Vagina (tissue), 2 donors: ENCODE measurements at places on chromosomes 13 and 19.

GRCh38 chr19:19602136-19602712 is 16.3 kb downstream of the PBX4 start:
- DNase-seq: no peak

DNA sequence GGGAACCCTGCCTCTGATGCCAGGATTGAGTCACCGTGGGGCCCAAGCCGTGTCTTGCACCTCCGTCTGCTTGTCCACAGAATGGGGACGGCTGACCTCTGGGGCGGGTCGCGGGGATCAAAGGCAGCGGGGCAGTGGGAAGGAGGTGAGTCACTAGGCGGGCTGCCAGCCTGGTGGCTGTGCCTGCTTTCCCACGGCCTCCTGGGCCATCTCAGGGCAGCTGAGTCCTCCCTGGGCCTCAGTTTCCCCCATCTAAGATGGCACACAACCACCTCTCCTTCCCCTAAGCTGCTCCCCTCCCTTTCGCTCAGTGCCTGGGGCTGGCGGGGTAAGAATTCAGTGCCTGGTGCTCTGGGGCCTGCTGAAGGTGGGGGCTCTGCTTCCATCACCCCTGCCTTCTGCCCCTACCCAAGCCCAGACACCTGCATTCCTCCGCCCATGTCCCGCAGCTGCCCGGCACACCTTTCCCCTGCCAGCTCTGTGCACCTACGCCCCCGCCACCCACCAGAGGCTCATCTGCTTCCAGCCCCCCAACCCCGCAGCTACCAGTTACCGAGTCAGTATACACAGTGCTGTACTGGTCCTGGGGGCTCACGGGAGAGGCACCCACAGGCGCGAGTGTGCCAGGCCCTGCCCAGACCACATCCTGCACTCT is 3.5 kb downstream of the MKNK2 start:
- DNase-seq: no peak

DNA sequence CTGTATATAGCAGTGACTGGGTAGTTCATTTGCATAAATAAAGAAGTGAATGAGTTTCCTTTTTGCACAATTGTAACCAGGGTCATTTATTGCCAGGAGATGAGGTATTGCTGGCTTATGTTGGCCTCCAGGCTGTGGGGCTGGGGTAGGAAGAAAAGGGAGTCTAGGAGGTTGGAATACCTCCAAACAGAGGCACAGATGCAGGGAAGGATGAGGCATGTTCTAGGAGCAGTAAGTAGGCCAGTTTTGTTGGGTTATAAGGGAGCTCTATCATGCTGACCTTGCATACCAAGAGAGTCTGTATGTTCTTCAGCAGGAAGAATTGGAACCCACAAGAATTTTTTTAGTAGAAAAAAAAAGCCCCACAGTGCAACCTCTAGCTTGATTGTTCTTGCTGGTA is 17.2 kb upstream of the CYSLTR2 start:
- DNase-seq: no peak

DNA sequence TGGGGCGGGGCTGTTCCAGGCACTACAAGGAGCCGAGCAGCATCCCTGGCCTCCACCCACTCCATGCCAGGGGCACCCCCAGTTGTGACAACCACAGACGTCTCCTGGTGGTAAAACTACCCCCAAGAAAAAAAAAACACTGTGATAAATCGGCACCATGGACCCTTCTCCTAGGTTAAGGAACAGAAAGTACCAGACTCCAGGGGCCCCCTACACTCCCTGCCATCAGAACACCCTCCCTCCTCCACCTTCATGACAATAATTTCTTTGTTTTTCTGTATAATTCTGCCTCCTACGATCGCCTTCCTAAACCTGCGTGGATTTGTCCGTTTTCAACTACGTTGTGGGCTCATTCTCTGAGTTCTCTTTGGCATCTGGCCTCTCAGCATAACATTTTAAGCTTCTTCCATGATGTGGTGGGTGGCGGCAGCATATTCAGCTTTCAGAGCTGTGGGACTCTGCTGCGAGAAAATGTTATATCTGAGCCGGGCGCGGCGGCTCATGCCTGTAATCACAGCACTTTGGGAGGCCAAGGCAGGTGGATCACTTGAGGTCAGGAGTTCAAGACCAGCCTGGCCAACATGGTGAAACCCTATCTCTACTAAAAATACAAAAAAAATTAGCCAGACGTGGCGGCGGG is 8.6 kb downstream of the TLE2 start:
- no peak for DNase-seq

- no peak for DNase-seq
Observed at GRCh38 chr13:33080972-33081590, 64.9 kb downstream of the KL start.

GRCh38 chr13:43377973-43378372 is 354.6 kb downstream of the DNAJC15 start:
- no peak for DNase-seq

DNA sequence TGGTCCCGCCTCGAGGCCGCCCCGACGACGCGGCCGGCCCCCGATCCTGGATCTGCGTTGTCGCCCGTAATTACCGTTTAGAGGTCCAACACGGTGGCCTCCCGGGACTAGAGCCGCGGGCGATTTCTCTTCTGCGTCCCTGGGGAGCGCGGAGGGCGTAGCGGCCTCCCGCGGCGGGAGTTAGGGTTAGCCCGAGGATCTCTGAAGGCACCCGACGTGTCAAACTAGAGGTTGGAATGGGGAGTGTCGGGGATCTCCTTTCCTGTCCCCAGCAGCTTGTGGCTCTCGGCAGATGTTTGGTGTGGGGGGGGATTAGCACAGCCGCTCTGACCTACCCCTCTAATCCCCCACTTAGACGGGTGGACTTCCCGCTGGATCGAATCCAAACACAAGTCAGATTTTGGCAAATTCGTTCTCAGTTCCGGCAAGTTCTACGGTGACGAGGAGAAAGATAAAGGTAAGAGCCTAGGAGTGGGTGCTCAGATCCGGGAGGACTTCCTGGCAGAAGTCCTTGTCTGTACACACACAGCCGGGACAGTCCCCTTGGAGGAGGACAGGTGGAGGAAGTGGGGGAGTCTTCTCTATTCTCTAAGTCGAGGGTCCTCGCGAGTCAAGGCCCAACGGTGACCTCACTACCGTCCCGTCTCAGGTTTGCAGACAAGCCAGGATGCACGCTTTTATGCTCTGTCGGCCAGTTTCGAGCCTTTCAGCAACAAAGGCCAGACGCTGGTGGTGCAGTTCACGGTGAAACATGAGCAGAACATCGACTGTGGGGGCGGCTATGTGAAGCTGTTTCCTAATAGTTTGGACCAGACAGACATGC is 581 bp downstream of the CALR start:
- DNase-seq: no peak

- no peak for DNase-seq
Observed at GRCh38 chr13:57675526-57675925, 44.0 kb downstream of the PCDH17 start.

GRCh38 chr13:93222976-93223375 is 3.6 kb upstream of the GPC6 start:
- no peak for DNase-seq

DNA sequence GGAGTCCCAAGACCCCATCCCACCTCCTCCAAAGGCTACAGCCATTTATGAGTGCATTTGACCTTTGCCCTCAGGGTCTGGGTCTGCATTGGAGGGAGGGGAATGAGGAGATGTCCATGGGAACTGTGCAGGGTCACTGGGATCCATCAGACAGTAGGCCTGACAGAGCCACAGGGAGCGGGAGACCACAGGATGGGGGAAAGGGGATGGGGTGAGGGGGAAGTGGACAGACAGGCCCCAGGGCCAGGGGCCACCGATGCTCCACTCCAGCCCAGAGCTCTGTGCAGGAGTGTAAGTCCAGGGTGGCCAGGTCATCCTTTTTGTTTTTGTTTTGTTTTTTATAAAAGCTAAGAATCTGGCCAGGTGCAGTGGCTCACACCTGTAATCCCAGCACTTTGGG is 82.5 kb downstream of the CHST8 start:
- no peak for DNase-seq

GRCh38 chr19:54317108-54317964 is 4.4 kb upstream of the LILRA5 start:
- no peak for DNase-seq

DNA sequence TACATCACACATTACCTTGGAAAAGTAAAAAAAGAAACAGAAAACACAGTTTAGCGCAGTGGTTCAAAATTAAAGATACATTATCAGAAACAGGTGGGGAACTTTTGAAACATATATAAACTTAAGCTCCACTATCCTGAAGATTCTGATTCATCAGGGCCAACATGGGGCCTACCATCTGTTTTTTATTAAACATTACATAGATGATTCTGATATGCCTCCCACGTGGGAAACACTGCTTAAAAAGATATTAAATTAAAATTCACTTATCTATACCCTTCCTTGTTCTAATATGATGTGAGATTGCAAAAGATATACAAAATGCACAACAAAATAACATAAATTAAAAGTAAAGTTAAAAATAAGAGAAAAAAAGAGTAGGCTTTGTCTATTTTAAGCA is 125.0 kb downstream of the VWA8 start:
- no peak for DNase-seq

GRCh38 chr13:67515895-67516294 is 285.8 kb upstream of the PCDH9 start:
- DNase-seq: no peak

- DNase-seq: no peak
Observed at GRCh38 chr19:53847555-53847954, 20.1 kb upstream of the MYADM start.

- no peak for DNase-seq
Observed at GRCh38 chr13:21074546-21074945, 13.2 kb upstream of the LATS2 start.

GRCh38 chr19:18346091-18346490 is 5.7 kb downstream of the PGPEP1 start:
- DNase-seq: no peak

DNA sequence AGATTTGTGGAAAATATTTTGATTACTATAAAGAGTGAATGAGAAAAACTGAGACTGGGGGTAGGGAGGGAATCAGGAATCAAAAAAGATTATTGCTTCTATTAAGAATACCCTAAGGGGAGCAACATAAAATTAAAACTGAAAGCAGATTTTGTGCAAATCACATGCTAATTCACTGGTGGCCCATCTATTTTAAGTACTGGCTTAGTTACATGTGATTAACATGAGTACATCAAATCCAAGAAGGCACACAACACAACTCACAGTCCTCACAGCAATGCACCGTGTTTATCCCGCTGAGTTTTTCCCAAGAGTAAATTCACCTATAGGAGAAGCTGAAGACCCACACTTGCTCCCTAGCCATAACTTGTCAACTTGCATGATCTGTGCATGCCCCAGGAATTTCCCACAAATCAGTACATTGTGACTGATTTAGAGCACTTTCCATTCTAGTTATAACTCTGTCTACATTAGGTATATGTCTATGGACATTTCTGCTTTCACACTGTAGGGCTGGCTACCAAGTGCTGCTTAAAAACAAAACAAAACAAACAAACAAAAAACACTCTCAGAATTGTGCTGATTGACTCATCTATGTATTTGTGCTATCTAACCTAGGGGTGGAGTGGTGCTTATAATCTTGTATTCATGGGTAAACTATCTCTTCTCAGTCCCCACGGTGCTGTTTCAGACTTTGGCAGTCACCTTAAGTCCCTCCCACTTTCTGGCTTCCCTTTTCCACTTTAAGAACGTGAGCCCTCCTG is 24.3 kb downstream of the AMER2 start:
- DNase-seq: no peak

- no peak for DNase-seq
Observed at GRCh38 chr13:111564606-111565005, 244.2 kb downstream of the TEX29 start.

DNA sequence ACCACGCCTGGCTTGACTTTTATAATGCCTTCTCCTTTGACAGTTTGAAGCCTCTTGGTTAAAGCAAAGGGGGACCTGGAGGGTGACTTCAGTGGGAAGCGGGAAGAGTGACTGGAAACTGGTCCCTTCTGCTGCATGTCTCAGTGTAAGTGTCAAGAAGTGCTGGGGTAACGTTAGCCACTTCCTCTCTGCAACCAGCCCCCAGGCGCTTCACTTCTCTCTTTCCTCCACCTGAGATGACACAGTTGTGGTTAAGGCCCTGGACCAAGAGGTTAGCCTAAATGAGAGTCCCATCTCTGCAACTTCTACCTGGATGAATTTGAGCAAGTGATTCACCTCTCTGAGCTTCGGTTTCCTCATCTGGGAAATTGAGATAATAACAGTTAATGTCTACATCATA is 16.3 kb downstream of the LEUTX start:
- DNase-seq: no peak

GRCh38 chr13:72050251-72050650 is 183.2 kb upstream of the DACH1 start:
- DNase-seq: no peak

GRCh38 chr19:33551676-33552075 is 30.1 kb upstream of the PEPD start:
- DNase-seq: no peak

DNA sequence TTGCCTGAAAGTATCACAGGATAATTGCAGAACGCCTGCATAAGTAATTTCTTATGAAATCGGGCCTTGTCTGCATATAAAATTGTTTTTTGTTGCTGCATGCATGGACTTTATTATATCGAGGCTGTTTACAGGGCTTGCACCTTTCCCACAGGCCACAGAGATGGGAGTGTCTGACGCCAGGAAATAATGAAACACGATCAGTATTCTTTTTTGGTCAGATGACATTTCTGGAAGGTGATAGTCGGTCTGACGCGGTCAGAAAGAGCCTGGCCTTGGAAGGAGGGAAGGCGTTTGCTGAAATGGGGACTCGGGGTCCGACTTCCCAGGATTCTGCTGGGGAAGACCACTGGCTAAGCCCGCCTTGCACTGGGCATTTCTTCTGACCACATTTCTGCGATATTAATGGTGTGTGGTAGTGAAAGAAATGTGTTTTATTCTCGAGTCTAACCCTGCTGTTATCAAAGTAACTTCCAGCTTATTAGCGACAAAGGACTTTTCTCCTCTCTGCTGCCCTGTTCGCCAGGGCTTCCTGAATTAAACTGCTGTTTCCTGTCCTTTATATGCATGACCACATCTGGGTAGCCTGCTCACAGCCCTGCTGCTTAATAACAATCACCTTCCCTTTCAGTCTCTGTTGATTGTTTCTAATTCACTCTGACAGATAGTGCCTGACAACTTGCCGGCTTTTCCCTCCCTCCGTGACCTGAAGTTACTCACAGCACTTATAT is 11.6 kb upstream of the ZNF536 start:
- no peak for DNase-seq

GRCh38 chr13:75136151-75136550 is 345.8 kb downstream of the TBC1D4 start:
- no peak for DNase-seq

- no peak for DNase-seq
Observed at GRCh38 chr13:102799426-102800144, 666 bp downstream of the BIVM start.
